Thoracic aorta (tissue), 2 donors: ENCODE measurements at places on chromosomes 6 and 20. TPM values are rescaled to one million over a fixed set of nuclear protein-coding genes. Genes with fewer than 3 reads are reported as not detected.

Gene SNRPB
- total RNA-seq: 107 TPM

Gene SAPCD1
- total RNA-seq: not detected

Gene OR12D3
- total RNA-seq: not detected

Gene GCNT2
- total RNA-seq: 29.1 TPM

Gene ANGPT4
- total RNA-seq: 1.6 TPM

Gene ARMC2
- 22.5 TPM for total RNA-seq

Gene BPI
- total RNA-seq: 0.35 TPM

- H3K27ac ChIP-seq: peak overlapping the region; percentile 83
- H3K4me1 ChIP-seq: peaks cover 18% of the 10 kb centered on the region
- no peaks in the 10 kb centered on the region for H3K27me3 ChIP-seq
- H3K36me3 ChIP-seq: no peaks in the 10 kb centered on the region
- H3K4me3 ChIP-seq: peak overlapping the region; percentile 84
Observed at GRCh38 chr6:19690325-19691075, 146.7 kb upstream of the ID4 start.

DNA sequence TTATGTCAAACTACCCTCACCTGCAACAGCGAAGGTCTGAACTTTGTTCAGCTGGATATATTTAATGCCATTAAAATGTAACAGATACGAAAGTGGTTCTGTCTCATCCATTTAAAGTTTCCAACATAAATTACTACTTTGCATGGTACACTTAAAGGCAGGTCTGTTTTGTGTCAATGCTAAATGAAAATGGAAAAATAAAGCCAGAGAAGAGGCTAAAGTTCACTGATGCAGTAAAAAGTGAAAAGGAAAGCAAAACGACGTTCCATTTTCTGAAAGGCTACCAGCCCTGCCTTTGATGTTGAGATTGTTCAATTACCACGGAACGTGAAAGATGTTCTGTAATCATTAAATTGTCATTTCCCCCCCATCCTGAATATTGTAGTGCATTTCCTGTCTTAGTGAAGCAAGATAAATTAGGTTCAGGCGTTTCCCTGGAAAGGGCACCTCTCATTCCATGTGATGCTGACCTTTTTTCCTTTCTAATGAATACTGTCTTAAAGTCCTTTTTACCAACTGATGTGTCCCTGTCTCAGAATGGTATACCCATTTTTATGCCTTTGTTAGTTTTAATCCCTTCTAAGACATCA, 334.7 kb upstream of the JAG1 start:
- no peak for DNase-seq
- H3K27ac ChIP-seq: no peak overlapping the region
- H3K27me3 ChIP-seq: no peaks in the 10 kb centered on the region
- H3K4me3 ChIP-seq: no peak overlapping the region
- H3K4me1 ChIP-seq: peaks cover 10% of the 10 kb centered on the region
- no peaks in the 10 kb centered on the region for H3K36me3 ChIP-seq

DNA sequence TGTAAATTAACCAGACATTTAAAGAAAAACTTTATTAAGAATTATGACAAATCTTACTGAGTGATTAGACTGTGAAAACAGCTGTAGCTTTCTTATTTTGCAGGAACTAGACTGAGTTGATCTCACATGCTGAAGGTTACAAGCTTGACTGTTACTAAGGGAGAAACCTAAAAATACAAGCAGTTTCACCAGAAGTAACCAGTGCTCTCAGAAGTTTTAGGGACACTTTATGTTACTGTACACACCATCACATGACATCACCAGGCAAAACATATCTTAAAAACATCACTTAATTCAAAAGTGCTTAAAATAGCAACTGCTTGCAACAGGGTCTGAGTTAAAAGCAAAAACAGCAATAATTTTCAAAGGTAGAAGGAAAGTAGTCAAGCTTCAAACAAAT, 5.4 kb downstream of the FBXO30 start:
- no peak overlapping the region for H3K27ac ChIP-seq
- H3K36me3 ChIP-seq: peaks cover 11% of the 10 kb centered on the region
- no peak for DNase-seq
- no peaks in the 10 kb centered on the region for H3K27me3 ChIP-seq

GRCh38 chr6:29490552-29490951, 2.8 kb upstream of the MAS1L start:
- H3K4me3 ChIP-seq: no peak overlapping the region
- no peak for DNase-seq
- H3K27me3 ChIP-seq: no peaks in the 10 kb centered on the region
- no peak overlapping the region for H3K27ac ChIP-seq
- H3K36me3 ChIP-seq: no peaks in the 10 kb centered on the region
- H3K4me1 ChIP-seq: no peaks in the 10 kb centered on the region

DNA sequence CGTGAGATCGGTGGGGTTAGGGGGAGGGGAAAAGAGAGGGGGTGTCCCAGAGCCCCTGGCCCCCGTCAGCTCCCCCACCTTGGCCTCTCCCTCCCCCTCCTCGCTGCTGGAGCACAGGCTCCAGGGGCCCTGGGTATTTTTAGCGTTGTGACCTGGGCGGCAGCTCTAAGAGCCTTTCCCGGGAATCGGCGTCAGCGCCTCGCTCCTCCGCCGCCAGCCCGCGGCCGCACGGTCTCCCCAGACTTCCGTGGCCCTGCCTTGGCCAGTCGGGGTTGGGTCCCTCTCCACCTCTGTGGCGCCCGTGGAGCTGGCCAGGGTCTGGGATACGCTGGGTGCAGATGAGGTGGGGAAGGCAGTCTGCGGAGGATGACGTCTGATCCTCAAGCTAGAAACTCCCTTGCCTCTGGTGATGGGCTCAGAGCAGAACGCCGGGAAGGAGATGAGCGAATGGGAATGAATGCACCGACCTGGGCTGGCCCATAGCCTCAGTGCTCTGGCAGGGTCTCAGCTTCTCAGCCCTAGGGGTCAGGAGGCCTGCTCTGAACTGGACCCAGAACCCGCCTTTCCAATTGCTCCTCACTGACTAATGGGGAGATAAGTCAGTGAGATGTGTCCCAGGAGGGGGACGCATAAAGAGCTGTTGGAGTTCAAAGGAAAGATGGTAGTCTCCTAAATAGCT, 883 bp upstream of the DBNDD2 start:
- H3K4me1 ChIP-seq: peaks cover 9% of the 10 kb centered on the region
- peak overlapping the region; percentile 92 for H3K4me3 ChIP-seq
- H3K36me3 ChIP-seq: peaks cover 25% of the 10 kb centered on the region
- no peaks in the 10 kb centered on the region for H3K27me3 ChIP-seq
- no peak for DNase-seq

DNA sequence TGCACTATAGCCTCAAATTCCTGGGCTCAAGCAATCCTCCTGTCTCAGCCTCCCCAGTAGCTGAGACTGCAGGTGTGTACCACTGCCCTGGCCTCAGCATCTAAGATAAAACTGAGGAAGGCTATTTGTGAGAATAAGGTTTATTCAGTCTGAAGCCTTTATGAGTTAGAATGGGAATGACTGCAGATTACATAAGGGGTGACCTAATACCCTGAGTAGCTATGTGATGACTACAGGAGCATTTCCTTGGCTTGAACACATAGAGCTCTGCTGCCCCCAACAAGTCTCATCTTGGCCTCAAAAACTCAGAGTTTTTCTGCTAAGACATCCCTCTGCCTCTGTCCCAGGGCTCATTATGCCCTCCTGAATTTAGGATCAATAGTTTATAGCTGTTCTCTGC, 7.6 kb downstream of the GSS start:
- no peak overlapping the region for H3K4me3 ChIP-seq
- H3K27ac ChIP-seq: no peak overlapping the region
- no peaks in the 10 kb centered on the region for H3K4me1 ChIP-seq
- no peaks in the 10 kb centered on the region for H3K27me3 ChIP-seq
- DNase-seq: no peak
